ENCODE measurements at places on chromosomes 6 and 20. TPM values are rescaled to one million over a fixed set of nuclear protein-coding genes. Genes with fewer than 3 reads are reported as not detected.

DNA sequence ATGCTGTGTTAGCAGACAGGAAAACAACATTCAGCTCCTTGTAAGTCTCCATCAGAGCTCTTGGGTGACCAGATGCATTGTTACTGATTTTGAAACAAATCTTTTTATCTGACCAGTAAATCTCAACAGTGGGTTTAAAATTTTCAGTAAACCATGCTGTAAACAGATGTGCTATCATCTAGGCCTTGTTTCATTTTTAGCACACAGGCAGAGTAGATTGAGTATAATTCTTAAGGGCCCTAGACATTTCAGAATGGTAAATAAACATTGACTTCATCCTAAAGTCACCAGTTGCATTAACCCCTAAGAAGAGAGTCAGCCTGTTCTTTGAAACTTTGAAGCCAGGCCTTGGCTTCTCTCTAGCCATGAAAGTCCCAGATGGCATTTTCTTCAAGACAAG, 237.2 kb upstream of the BMP2 start:
- no peak for DNase-seq

DNA sequence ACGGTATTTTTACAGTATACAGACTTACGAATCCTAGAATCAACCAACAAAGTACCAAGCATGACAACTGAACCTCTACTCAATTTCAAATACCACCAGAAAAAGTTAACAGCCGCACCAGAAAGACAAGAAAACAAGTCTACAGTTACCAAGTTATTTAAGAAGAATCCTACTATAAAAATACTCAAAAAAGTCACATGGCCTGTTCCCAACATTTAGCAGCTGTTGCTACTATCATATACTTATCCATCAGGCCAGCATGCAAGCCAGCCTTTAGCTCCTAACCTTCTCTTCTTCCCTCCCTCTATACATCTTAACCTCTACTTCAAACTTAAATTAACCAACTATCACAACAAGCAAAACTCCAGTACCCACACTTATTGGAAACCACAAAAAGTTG, 1.9 kb downstream of the SYNCRIP start:
- DNase-seq = no peak

DNA sequence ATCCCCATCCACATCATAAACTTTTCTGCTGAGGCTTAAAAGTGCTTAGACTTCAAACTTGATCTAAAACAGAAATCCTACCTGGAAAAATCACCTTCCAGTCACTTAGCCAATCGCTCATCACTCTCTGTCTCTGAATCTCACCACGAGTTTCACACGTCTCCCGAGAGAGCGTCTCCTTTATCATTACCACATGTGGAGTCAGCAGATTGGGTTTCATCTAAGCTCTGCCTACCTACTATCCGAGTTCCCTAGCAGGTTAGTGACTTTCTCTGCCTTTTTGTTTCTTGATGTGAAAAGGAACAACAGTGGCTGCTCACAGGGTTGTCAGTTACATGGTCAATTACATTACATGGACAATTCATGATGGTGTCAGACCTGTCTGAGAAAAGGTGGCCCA, 286.2 kb downstream of the ESR1 start:
- peak; percentile 60 for DNase-seq

DNA sequence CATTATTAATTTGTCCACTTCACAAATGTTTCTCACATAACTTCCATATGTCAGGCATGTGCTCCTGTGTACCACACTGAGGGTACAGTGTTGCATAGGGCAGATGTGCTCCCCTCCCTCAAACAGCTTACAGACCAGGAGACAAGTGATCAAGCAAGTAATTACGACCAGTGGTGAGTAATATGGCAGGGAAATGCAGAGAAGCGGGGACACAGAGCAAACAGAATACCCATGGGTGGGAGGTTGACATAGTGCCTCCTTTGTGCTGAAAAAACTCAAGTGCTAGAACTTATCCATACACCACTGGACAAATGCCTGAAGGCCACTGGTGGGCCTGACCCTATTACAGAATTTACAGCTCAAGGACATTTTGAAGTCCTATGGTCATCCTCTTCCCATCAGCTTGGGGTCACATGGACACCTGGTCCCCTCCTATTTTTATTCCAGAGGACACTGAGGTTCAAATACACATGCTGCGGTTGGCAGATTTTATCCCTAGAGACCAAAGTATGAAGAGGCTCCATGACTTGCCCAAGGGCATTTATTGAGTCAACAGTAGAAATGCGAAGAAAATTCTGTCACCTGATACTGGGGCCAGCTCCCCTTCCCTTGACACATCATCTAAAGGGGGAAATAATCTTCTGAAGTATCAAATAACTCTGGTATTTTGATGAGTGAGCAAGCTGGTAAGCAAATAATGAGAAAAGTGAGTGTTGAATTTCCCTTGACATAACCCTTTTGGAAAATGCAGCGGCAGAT, 116.6 kb downstream of the QRSL1 start:
- DNase-seq = no peak

- DNase-seq = no peak
Observed at GRCh38 chr6:13648850-13649249, 33.7 kb downstream of the NOL7 start.

DNA sequence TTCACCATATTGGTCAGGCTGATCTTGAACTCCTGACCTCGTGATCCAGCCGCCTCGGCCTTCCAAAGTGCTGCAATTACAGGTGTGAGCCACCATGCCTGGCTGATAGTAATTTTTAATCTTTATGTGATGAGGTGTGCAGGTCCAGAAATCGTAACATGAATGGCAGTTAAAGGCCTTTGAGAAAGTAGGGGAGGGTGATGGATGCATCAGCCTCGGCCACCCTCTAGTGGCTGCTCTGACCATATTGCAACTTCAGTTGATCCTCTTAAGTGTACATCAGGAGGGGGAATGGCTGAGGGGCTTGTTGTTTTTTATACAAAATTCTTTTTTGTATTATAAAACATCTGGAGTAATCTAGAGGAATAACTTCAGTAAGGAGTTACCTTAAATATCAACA, 193.0 kb downstream of the ZFAND3 start:
- DNase-seq = no peak

PPIL1 gene
- total RNA-seq = 20.1 TPM

C20orf144 gene
- 0.44 TPM for total RNA-seq

BNIP5 gene
- total RNA-seq = not detected

Measured in endodermal cell (in vitro differentiated cells).